ENCODE measurements at places on chromosomes 11 and 22.

- DNase-seq = no peak
These were observed 2.1 kb upstream of the PSMA1 start for GRCh38 chr11:14522245-14522644.

DNA sequence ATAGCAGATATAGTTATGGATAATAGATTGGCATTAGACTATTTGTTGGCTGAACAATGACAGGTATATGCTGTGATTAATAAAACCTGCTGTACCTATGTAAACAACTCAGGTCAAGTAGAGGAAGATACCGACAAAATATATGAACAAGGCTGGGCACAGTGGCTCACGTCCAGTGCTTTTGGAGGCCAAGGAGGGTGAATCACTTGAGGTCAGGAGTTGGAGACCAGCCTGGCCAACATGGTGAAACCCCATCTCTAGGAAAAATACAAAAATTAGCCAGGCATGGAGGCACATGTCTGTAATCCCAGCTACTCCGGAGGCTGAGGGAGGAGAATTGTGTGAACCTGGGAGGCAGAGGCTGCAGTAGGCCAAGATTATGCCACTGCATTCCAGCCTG is 14.0 kb upstream of the CHKA start:
- no peak for DNase-seq

- DNase-seq = no peak
These were observed 59.8 kb upstream of the SEPTIN5 start for GRCh38 chr22:19654338-19654987.

DNA sequence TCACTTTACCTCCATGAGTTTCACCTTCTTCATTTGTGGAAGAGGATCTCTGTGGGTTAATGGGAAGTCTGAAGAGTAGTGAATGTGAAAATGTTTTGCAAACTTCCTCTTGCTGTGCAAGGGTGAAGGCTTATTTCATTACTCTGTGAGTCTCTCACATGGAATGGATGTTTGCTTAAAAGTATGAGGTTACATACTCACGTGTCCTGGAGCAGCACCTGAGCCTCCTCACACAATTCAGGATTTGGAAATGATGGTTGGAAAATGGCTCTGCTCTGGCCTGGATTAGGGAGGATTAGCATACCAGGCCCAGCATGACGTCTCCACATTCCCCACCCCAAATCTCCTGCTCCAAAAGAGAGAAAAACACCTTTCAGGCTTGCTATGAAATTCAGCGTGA is 4.8 kb downstream of the GRAMD1B start:
- DNase-seq = no peak

- no peak for DNase-seq
These were observed 71.8 kb upstream of the PAX6 start for GRCh38 chr11:31882951-31883392.

DNA sequence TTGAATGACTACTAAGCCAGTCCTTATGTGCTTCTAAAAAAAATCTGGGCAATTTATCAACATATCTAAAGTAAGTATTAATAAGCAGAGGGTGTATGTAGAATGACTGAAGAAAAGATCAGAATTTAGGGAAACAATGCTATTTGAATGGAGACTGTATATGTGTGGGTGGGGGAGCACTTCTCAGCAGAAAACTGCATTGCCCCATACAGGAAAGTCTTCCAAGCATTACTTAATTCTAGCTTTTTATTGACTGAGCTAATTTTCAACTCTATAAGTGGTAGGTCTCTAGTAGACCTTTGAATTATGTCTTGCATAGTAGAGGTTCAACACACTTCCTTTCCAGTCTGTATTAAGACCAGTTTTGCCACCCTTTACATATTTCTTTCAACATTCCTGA is 41.7 kb downstream of the CASP12 start:
- DNase-seq = no peak

GRCh38 chr11:120546312-120547205 is 35.0 kb downstream of the GRIK4 start:
- DNase-seq = peak; percentile 89

DNA sequence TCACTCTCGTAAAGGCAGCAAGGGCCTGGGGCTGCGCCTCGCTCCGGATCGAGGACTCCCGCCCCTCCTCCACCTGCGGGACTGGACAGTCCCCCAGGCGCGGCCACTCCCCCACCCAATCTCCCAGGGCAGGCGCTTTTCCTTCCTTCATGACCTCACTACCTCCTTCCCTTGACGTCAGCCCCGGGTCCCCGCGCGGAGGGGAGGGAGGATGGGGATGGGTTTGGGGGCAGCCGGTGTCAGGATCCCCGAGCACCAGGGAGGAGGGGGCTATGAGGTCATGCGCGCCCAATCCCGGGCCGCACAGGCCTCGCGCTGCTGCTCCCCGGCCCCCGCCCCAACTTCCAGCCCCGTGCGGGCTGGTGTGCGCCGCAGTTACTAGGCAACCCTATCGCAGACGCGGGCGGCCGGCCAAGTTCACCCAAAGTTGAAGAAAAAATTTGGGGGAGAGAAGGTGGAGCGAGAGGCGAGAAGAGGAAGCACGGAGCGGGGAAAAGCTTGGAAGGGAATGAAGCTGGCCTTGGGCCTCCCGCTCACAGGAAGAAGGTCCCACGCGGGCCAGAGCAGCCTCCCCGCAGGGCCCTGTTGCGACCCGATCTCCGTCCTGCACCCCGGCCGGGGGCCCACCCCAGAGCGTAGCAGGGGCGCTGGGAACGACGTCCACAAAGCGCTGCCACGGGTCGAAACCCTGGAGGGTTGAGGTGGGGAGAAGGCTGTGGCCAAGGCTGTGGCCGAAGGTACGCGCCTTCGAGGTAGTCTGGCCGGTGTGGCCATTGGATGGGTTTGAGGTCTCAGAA is 8.3 kb downstream of the WT1 start:
- no peak for DNase-seq

DNA sequence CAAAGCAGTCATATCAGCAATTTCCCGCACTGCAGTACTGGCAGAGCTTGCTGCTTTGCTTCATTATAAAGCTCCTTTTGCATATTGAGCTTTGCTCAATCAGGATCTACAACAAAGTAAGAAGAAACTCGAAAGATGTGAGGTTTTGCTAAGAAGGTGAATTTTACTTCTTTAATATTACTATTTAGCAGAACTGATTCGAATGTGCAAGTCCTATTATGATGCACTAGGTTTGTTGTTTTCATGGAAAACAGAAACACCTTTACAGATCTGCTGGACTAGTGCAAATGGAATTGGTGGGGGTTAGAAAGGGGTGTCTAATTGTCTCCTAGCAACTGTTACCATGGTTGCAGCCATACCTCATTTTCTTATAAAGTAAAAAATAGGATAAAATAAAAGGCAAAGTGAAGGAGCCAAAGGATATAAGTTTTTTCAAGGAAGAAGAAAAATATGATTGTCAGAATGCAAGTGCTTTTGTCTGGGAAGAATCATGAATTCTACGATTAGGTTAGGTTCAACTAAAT is 153.2 kb downstream of the MSANTD4 start:
- DNase-seq = no peak

DNA sequence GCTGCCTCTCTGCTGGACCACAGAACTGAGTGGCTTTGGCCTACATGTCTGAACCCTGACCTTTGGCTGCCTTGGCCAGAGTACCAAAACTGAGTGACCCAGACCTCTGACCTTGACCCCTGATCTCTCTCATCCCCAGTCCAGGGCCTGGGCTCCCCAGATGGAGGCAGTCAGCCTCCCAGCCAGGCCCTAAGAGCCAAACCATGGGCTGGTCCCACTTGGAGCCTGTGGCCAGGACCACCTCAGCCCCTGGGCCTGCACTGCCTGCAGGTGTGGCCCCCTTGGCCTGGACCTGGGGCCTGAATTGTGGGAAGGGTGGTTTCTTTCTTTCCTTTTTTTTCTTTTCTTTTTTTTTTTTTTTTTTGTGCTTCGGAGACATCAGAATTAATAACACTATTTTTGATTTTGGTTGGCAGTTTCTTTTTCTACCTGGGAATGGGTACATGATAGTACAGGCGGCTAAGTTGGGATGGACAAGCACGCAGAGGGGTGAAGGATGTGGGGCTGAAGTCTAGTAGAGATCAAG is 806 bp upstream of the SIPA1 start:
- no peak for DNase-seq

- DNase-seq = no peak
These were observed 9.5 kb downstream of the SNAP29 start for GRCh38 chr22:20868025-20868962.

DNA sequence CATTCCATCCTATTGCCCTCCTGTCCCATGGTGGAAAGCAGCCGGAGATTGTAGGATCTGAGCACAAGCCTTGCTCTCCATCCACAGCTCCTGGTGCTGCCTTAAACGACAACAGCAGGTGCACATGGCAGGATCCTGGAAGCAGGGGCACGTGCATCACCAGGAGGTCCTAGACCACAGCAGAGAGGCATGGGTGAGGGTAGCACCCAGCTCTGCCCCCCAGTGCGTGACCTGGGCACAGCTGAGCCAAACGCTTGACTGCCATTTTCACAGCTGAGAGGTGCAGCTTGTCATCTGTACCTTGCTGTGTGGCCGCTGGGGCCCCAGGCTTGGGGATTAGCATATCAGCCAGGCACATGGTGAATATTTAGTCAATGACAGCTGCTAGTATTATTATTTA is 92.7 kb downstream of the NTM start:
- no peak for DNase-seq

- DNase-seq = no peak
These were observed 1.1 kb upstream of the TMA7B start for GRCh38 chr22:39958949-39959639.

Measured in SW480 (cell line).